ENCODE measurements at places on chromosomes 5 and 9. TPM values are rescaled to one million over a fixed set of nuclear protein-coding genes. Genes with fewer than 3 reads are reported as not detected.

Gene PTPN3
- total RNA-seq = 15.9 TPM

Gene MYOZ3
- not detected for total RNA-seq

Gene SLCO6A1
- 0.14 TPM for total RNA-seq

Gene TMEM174
- total RNA-seq = not detected

Gene FBXL7
- total RNA-seq = 1.2 TPM

Gene KCNIP1
- total RNA-seq = not detected

Gene NEK6
- total RNA-seq = 26.0 TPM

Gene PFN3
- not detected for total RNA-seq

Gene SLC34A3
- total RNA-seq = 0.14 TPM

Gene RANBP3L
- total RNA-seq = not detected

Gene SLC6A3
- not detected for total RNA-seq

Gene SLF1
- total RNA-seq = 11.1 TPM

Gene PCDHB4
- total RNA-seq = not detected

Gene FBP1
- 0.21 TPM for total RNA-seq

Gene SLCO4C1
- under 0.01 TPM for total RNA-seq

Gene RNF208
- 1.5 TPM for total RNA-seq

Gene FOXD4
- 0.21 TPM for total RNA-seq

Gene CNTNAP3
- total RNA-seq = 8.3 TPM

Gene UNC13B
- 14.9 TPM for total RNA-seq

Gene LEAP2
- total RNA-seq = 0.49 TPM

Gene PDE6A
- total RNA-seq = not detected

Gene ANXA1
- 1,632 TPM for total RNA-seq

Gene GPR150
- total RNA-seq = not detected

Gene PCDHB6
- total RNA-seq = 0.14 TPM

Gene VAV2
- 21.0 TPM for total RNA-seq

Measured in airway epithelial cell (primary cell).